Hematopoietic multipotent progenitor cell treated with erythropoietin and hydrocortisone succinate and interleukin-3 and kit ligand, for 15 days (in vitro differentiated cells): ENCODE measurements at places on chromosomes 5 and 9.

DNA sequence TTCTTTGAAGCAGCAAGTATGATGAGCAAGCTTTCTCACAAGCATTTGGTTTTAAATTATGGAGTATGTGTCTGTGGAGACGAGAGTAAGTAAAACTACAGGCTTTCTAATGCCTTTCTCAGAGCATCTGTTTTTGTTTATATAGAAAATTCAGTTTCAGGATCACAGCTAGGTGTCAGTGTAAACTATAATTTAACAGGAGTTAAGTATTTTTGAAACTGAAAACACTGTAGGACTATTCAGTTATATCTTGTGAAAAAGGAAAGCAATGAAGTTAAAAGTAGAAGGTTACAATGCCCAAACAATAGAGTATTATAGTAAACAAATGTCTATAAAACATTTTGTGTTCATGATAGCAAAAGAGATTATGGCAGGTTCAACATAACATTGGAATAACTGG is 88.6 kb downstream of the JAK2 start:
- DNase-seq: no peak

DNA sequence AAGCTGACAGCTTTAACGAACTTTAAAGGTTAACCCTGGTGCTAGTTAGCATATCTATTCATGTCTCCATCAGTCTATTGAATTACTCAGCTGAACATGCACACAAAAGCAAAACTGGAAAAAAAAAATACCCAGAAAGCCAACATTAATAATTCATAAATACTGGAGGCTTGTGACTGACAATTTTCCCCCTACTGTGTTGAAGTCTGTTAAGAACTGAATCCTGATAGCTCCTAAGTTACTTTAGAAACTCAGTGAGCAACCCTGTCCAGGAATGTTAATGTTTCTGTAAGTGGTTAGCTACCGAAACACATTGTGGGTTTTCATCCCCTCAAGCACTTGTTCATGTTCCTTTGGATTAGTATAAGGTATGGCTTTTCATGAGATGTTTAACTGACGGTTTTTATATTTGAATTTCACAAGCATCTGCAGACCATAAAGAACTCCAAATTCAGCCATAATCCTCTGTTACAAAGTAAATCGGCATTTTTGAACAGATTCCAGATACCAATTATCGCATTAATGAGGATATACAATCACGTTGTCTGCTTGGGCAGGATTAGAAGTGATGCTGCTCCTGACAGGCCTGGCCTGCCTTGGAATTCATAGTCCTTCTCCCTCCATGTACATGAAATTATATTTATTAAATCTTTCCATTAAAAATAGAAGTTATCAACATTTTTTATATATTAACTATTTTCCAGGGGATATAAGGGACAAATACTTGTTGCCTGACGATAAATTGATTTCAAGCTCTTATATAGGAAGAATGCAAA is 331.2 kb downstream of the TLE4 start:
- DNase-seq: no peak

DNA sequence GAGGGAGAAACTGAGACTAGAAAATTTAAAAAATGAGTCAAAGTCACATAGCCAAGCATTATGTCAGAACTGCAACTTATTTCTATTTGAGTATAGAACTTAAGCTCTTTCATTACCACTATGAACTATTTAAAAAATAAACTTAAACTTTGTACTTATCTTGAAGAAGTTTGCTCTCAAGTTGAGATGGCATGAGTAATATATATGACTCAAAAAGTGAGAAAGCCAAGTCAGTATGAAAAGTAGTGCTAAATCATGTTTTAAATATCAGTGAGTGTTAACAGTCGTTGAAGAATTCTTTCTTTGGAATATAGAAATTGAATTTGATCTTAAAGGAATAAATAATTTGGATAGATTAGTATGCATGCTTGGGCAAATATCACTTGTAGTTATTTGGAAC is 36.3 kb upstream of the CDH10 start:
- DNase-seq: no peak

- no peak for DNase-seq
Observed at GRCh38 chr5:117486879-117487391, 912.3 kb upstream of the SEMA6A start.

GRCh38 chr5:151949701-151950308 is 25.2 kb upstream of the GLRA1 start:
- no peak for DNase-seq

GRCh38 chr5:163303718-163304117 is 133.7 kb upstream of the CCNG1 start:
- DNase-seq: no peak
